ENCODE measurements at places on chromosomes 7 and 10.

DNA sequence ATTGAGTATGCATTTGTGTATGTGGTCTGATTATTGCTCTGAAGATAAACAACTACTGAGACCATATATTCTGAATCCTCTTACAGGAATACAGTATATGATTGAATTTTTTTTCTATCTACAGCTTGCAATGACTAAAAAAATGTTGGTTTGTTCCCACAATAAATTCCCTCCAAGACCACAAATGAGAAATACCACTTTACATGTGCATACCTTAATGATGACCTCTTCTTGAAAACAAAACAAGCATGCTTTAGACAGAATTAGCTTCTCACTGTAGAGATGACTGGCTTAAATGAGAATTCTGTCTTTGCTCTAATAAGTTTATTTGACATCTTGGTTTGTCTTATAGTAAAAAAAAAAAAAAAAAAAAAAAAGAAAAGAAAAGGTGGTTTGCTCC is 241.5 kb downstream of the PCDH15 start:
- DNase-seq: no peak

GRCh38 chr7:18808026-18808425 is 309.4 kb downstream of the TWIST1 start:
- DNase-seq: no peak

DNA sequence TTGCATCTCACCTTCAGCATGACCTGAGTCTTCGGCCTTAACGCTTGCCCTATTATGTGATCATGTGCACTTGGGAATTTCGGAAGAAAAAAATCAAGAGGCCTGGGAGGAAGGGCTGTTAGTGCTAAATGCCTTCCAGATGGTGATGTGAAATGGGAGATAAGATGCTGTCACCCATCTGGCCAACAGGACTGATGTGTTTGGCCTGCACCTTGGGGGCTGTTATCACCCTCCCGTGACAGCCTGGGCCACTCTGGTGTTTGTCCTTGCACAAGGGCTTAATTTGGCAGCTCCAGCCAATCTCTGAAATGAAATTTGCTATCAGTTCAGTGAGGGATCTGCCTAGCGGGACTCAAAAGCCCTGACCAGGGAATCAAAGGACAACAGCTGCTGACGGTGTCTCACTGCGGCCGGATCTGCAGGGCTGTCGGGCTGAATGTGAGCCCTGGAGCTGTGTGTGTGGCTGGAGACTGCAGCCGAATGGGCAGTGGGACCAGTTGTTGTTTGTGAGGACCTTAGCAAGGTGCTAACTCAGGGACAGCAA is 131.4 kb upstream of the BTBD16 start:
- DNase-seq: no peak

DNA sequence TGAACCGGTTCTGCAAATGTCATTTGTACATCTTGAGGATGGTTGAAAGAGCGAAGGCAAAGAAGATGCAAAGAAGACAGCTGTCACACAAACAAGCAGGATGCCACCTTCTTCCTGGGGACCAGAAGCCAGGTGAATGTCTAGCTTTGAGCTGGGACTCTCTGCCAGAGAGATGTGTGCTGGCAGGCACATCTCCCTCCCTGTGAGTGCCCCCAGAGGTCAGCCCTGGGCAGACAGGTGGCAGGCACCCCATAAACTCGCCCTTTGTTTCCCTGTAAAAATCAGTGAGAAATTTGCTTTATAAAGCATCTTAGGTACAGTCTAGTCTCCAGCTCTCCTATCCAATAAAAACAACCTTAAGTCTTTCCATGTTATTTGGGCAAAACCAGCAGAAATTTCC is 2.6 kb upstream of the TCERG1L start:
- no peak for DNase-seq

- no peak for DNase-seq
These were observed 15.6 kb downstream of the GRIFIN start for GRCh38 chr7:2460641-2461040.

DNA sequence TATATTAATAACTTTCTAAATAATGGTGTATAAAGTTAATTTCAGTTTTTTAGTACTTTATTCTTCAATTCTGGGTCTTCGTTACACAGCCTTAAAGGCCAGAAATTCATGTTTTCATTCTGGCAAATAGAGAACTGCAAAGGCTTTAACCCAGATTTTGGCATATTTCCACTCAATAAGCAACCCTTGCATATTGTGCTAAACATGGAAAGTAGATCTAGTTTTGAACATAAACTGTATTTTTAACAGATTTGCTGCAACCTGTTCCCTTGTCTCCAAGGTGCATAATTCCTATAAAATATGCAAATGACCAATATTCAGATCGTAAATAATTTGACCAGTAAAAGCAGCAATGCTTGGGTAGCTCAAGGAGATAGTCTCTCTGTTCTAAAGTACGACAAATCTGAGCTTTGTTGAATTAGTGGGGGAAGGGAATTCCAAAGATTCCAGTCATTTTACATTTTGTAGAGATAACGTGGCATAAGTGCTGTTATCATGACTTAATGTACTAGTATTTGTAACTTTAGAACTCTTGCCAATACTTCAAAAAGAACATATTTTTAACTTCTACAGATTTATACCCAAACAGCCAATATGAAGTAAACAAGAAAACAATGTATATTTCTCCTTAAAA is 46.4 kb upstream of the RSBN1L start:
- no peak for DNase-seq

DNA sequence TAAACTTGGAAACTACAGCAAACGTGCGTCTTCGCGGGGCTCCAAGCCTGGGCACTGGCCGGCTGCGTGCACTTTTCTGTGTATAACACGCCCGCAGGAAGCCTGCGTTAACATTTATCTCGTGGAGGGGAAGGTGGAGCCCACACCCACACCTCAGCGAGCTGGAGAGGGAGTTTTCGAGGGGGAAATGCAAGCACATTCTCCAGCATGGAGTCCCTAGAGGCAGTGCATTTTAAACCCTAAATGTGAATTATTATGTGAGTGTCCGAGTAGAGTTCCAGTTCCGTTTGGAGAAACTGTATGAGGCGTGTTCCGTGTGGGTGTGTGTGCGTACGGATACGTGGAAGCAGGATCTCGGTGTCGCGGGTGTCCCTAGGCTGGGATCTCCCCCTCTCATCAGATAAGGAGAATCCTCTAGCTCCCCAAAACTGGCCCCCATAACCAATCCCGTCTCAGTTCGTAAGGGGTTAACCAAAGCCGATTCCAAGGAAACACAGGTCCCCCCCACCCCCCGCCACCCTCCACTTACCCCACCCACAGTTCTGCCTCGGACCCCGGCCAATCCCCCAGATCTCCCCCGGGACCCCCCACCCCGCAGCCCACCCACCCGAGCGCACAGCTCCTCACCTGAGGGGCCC is 403 bp downstream of the CDK6 start:
- DNase-seq: peak; percentile 52

DNA sequence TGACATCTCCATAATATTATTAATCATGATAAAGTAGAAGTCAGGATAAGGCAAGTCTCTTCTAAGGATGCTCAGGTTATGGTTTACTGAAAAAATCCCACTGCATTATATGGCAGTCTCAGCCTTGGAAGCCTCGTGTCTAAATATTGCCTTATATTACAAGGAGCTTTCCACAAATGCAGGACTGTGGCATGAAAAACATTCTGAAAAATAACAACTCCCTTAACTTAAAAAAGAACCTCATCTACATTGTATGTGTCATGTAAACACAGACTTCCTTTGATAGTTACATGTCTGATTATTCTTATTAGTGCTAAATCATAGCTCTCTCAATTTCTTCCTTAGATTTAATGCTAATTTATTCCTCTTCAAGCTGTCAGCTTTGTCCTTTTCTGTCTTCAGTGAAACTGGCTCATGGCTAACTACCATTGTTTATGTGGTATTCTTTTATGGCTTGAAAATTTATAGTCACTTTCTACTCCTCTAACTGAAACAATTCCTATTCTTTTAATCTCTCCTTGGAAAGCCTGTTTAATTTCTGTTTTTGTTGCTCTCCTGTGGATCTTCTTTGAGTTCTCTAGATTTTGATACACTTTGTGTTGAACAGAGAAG is 156.1 kb downstream of the KIF20B start:
- no peak for DNase-seq

DNA sequence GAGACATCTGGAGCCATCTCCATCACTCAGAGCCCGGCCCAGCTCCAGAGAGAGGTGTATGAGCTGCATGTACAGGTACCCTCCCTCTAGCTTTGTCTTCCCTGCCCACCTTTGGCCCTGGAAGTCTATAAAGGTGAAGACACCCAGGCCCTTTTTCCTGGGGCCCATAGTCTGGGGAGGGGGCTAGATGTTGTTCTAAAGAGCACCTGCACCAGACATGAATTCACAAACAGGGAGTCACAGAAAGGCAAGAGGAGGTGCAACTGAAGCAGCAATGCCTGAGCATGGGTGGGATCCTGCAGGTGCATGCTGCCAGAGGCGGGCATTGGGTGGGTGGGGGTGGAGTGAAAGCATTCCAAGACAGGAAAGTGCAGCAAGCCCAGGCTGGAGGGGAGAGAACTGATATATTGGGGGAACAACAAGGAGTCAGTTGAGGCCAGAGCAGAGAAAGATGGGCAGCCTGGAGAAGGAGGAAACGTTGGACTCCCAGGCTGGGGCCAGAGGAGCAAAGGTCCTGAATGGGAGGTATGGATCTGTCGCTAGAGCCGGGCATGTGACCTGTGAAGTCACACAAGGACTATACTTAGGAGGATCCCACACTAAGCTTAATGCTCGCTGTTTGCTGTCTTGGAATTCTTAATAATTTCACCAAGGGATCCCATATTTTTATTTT is 11.7 kb downstream of the CDHR1 start:
- DNase-seq: no peak

- no peak for DNase-seq
These were observed 898.1 kb downstream of the XPNPEP1 start for GRCh38 chr10:109025172-109025571.

GRCh38 chr7:44238116-44238695 is 37.4 kb downstream of the YKT6 start:
- DNase-seq: no peak

- DNase-seq: peak; percentile 61
These were observed 124.9 kb downstream of the SH2D4B start for GRCh38 chr10:80662429-80663261.

- no peak for DNase-seq
These were observed 142.7 kb upstream of the FZD8 start for GRCh38 chr10:35784751-35785150.

GRCh38 chr10:22742678-22743077 is 28.3 kb upstream of the PIP4K2A start:
- no peak for DNase-seq

DNA sequence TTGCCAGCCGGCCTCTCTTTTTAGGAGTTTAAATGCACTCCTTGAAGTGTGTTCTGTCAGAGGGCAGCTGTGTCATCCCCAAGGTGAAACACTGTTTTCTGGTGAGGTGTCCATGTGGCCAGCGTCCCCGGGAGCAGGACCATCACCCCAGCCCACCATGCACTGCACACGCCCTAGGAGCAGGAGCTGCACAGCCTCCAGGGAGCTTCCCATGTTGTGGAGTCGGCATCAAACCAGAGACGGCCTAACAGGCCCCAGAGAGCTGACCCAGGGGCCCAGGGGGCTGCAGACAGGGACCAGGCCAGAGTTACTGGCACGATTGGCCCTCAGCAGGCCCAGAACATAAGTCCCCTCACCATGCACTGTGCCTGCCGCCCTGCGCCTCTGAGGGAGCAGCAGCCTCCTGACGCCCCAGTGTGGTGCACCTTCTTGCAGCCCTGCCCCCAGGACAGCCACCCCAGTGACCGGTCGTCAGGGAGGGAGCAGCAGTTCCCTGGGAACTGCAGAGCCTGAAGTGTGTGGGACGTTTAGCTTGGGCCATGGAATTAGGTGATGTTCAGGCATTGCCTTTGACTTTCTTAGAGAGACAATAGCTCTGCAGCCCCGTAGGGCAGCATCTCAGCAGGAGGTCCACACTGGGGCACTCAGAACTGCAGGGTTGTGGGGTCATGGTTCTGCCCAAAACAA is 97.9 kb downstream of the NKX6-2 start:
- DNase-seq: no peak

DNA sequence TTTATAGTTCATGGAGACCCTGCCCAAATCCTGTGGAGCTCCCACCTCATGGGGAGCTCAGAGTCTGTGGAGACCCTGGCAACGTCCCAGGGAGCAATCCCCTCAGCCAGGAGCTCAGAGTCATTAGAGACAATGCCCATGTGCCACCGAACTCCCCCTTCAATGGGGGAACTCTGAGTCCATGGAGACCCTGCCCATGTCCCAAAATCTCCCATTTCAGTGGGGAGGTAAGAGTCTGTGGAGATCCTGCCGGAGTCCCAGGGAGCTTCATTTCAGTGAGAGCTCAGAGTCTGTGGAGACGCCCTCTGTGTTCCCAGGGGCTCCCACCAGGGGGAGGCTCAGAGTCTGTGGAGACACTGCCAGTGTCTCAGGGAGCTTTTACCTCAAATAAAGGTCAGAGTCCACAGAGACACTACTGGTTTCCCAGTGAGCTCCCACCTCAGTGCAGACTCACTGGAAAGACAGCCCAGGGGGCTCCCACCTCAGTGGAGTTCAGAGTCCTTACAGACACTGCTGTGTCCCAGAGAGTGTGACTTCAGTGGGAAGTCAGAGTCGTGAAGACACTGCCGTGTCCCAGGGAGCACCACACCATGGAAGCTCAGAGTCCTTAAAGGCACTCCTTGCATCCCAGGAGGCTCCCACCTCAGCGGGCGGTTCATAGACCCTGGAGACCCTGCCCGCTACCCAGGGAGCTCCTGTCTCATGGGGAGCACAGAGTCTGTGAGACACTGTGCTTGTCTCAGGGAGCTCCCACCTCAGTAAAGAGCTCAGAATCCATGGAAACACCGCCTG is 5.0 kb downstream of the MYO1G start:
- DNase-seq: peak; percentile 68

DNA sequence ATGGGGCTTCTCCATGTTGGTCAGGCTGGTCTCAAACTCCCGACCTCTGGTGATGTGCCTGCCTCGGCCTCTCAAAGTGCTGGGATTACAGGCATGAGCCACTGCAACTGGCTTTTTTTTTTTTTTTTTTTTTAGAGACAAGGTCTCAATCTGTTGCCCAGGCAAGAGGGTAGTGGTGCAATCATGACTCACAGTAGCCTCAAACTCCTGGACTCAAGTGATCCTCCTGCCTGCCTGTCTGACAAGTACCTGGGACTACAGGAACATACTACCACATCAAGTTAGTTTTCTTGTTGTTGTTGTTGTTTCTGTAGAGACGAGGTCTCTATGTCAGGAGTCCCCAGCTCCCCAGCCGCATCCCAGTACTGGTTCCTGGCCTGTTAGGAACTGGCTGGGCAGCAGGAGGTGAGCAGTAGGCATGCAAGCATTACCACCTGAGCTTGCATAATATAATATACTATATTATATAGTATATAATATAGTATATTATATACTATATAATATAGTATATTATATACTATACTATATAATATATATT is 55.7 kb downstream of the TPK1 start:
- no peak for DNase-seq

- DNase-seq: no peak
These were observed 21.6 kb upstream of the ASL start for GRCh38 chr7:66054063-66054462.

- DNase-seq: no peak
These were observed 78.3 kb upstream of the ATP6V0A4 start for GRCh38 chr7:138876326-138876725.

Data from CD4-positive, alpha-beta T cell treated with Interleukin-12 subunit alpha and Interleukin-12 subunit beta, for 1 hour (primary cell).